ENCODE measurements at places on chromosomes 1 and 21. TPM values are rescaled to one million over a fixed set of nuclear protein-coding genes. Genes with fewer than 3 reads are reported as not detected.

DNA sequence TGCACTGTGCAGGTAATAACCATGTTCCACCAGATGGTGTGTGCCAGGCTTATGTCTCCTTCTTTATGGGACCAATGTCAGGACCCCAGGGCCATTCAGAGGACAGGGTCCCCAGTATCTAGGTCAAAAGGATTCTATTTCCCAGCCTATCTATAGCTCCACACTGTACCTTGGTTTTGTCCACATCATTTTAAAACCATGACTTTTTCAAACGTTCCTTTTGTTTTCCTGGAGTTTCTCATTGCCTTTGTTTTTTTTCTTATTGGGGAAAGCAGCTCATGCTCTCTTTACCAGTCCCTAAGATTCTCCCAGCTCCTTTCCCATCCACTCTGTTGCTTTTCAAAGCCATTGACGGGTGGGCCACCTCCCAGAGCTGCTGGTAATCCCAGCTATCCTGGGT lies 12.6 kb downstream of the PLCH2 start:
- DNase-seq: no peak

DNA sequence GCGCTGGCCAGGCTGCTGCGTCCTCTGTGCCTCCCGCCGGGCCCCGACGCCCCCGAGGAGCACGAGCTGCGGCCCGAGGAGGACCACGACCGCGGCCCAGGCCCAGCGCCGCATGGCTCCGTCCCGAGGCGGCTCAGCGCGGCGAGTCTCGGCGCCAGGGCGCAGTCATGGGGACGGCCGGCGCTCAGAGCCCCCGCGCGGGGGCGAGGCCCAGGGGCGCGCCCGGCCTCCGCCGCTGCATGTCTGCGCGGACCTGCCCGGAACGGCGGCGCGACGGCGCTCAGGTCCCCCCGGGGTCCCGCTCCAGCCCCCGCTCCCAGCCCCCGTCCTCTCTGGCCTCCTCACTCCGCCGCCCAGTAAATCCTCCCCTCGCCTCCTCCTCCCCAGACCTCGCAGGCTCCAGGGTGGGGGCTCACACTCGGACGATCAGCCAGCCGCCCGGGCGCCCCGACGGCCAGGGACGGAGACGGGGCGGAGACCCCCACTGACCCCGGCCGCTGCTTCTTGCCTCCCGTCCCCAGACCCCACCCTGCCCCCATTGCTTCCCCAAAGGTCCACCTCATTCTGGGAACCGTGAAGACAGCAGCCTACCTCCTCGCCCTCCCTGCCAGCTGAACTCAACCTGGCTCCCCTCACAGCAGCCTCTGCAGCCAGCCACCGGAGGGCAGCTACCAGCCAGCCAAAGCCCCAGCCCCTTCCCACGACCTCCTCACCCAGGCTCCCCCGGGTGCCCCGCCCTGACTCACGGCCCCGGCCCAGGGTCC lies at the start of gene C1QTNF12:
Gene C1QTNF12 (minus strand): TSS at position 146 of the 764 bp plus-strand sequence. CDS start 32 bp downstream, at position 114.
- no peak for DNase-seq

GRCh38 chr1:230825761-230826160 lies 42.6 kb downstream of the C1orf198 start:
- DNase-seq: no peak

DNA sequence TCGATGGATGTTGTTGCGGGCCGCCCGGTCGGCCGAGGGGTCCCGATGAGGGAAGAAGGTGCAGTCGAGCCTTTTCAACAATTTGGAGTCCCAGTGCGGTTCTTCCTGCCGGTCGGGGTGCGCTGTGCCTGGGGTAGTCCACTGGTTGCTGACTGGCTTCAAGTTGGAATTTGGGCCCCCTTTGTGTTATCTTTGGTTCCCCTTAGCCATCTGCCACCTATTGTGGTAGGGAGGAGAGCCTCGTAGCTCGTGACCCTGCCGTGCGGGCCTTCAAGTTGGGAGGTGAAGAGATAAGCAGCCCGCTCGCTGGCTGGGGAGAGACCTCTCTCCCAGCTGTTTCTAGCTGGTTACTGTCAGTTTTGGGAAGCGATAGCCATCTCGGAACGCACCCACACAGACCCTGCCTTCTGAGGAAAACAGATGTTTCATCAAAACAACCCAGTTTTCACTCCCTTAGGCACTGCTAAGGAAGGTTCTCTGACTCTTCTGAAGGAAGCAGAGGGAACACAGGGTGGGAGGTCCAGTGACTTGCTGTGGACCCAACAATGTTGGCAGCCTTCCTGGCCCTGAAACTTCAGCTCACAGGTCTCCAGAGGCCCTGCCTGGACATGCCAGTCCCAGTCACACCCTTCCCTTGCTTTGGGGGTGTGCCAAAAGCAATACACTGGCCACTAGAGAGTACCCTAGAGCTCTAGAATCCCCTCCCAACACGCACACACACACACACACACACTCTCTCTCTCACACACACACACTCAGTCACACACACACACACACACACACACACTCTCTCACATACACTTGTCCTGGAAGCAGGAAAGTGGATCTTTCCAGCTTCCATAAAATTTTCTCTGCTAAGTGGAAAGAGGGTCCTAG lies 1.0 kb downstream of the BTG2 start:
- DNase-seq: peak; percentile 67

SPATC1L gene
- 21.6 TPM for total RNA-seq

DNA sequence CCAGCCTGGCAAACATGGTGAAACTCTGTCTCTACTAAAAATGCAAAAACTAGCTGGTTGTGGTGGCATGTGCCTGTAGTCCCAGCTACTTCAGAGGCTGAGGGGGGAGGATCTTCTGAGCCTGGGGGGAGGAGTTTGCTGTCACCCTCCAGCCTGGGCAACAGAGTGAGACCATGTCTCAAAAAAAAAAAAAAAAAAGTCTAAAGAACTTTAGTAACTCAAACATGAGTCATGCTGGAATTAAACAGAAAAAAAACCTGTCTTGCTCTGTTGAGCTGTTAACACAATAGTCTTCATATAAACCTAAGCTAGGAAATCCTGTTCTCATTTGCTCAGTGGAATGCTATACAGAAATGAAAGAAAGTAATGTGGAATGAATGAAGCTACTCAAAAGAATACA lies 16.7 kb upstream of the DISP1 start:
- peak; percentile 81 for DNase-seq

EXO1 gene
- total RNA-seq: 25.0 TPM

DNA sequence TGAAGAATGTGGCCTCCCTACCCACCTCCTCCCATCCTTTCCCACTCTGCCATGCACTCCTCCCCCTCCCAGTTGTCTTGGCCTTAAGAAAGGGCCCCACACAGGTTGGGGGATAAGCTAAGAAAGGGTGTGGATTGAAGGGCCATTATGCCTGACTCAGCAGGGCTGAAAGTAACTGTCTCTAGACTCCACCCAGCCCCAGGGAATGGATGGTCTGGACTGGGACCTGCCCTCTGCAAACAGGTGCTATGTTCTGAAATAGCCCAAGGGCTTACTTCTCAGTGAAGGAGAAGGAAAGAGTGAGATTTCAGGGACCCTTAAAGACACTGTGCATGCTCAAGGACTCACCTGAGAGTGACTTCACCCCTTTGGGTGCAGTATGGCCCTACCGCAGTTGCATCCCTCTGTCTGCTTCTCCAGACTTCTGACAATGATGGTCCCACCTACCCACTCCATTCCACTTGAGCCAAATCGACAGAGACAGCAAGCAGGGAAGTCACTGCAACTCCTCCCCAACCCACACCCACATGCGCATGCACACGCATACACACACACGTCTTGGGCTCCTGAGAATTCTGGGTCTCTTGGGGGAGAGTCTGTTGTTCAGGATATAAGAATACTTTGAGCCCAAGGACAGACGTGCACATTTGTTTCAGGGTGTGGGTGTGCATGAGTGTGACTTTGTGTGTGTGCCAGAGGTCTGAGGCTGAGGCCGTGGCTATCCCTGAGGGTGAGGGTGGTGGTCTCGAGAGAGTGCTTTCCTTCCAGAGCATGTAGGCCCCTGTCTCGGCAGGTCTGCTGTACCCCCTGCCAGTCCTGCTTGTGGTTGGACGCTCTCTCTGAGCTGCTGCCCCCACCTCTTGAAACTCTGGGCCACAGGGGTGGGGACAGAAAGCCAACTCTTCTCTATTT lies 231.9 kb downstream of the PTPRU start:
- no peak for DNase-seq

DNA sequence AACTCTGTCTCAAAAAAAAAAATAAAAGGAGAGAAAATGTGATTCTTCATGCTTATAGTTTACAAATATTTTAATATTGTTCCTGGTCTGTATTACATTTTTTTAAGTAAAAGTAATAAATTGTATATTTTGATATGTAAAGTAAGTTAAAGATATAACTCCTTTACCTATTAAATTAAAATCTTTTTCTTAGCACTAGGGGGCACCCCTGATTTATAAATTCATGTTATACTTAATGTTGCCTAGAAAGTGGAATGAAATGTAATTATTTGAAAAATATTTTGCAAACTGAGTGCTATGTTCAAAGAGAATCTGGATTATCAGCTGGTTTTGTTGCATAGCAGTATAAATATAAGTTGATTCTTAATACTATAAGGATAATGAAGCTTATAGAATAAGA lies 49.2 kb downstream of the RALGPS2 start:
- DNase-seq: peak; percentile 52

CA6 gene
- not detected for total RNA-seq

DNA sequence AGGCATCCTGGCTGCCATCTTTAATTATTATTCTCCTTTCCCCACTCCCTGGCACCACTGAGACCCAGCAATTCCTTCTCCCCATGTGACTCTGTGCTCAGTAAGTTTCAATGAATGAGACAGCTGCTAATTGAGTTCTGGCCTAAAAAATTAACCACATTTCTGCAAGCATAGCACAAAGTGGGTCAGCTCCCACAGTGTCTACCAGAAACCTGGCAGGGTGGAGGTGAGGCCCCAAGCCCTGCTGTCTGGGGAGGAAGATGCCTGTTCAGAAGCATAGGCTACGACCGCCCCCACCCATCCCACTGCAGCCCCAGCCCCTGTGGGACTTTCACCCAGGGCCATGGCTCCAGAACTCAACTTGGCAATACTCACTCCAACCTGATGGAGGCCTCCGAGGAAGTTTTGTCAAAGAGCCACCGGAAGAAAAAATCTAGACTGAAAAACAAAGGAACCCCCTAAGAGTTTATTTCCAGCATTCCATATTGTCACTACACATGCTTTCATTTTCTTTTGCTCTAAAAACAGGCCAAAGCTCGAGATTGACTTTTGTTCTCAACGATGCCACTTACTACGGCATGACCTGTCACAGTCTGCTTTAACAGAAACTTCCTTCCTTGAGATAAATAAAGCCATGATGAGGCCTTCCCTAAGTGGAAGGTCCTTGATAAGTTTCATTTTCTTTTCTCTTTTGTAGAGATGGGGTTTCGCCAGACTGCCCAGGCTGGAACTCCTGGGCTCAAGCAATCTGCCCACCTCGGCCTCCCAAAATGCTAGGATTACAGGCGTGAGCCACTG lies 26.5 kb downstream of the TMEM63A start:
- DNase-seq: no peak

- peak; percentile 86 for DNase-seq
Observed at GRCh38 chr1:7454895-7455784, 316.0 kb upstream of the VAMP3 start.

TFF2 gene
- 0.30 TPM for total RNA-seq

DNA sequence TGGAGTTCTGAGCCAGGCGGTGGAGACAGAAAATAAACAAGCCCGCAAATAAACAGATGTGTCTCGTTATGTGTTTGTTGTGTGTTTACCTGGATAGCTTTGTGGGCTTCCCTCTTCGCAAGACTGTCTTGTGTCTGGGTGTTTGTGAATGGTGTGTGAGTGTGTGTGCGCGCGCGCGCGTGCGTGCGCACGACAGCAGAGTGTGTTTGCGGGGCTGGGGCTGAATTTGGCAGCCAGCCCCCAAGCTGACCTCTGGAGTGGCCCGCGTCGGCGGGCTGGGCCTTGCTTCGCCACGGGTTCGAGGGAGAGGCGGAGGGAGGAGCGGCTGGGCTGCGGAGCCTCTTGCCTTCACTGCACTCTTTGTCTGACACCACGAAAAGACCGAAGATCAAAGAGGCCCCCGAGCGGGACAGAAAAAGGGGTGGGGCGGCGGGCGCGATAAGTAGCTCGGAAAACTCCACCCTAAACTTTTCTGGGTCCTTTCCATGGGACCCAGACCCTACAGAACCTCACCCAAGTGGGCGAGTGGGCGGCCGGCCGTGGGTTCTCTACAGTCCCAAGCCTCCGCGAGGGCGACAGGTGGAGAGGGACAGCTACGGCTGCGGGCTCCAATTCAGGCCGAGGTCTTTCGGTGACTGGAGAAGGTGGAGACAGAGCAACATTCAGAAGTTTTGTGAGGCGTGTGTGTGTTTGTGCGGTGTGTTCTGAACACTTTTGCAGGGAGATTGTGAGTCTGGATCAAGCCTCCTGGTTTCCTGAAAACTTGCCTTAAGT lies 14.5 kb downstream of the PAX7 start:
- DNase-seq: no peak

DNA sequence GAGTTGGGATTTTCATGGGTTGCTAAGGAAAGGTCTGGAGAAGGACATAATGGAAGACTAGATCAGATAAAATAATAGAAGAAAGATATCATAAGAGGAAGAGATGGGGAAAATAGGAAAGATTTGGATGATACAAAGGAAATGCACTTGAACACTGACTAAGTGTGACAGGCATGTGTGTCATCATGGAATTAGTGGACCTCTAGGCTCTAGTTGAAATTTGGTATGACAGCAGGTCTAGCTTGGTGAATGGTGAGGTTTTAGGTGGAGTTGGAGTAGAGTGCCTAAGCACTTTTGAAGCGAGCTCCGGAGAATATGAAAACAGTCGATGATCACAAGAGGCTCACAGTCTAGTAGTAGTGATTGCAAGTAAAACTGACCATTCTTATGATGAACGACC lies 73.0 kb upstream of the PTGS2 start:
- peak; percentile 49 for DNase-seq

DNA sequence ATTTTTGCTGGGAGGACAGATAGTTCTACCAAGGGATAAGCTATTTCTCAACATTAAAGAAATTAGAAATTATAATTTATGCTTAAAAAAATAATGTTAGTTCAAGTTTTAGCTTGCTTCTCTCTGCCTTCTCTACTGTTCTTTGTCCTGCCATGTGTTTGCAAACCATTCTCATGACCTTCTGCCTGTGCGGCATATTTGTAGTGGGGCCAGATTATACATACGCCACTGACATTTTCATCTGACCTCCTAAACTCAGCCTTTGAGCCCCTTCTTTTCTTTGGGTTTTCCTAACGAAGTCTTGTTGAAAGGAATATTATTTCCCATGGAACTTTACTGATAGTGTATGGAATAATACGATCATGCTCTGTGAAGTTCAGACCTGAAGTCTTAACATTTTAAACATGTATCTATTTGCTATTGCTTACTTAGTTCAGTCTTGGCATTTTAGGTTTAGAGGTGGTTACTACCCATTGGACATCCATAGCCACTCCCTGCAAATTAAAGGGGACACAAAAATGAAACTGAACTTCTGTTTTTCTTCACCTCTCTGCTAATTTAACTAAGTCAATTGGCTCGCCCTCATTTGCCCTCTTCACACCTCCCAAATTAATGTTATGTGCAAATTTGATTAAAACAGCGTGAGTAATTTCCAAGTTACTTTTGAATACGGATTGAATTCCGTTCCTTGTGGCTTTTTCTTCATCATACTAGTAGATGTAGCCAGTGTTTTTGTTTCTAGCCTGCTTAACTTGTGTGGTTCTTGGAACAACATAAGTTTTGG lies 15.6 kb downstream of the LRRC8D start:
- no peak for DNase-seq

- DNase-seq: peak; percentile 7
Observed at GRCh38 chr1:162328512-162328911, 48.1 kb downstream of the SPATA46 start.

- peak; percentile 75 for DNase-seq
Observed at GRCh38 chr21:27275294-27275927, 308.5 kb upstream of the ADAMTS5 start.

- peak; percentile 95 for DNase-seq
Observed at GRCh38 chr1:183942933-183943693, 94.4 kb downstream of the COLGALT2 start.

- no peak for DNase-seq
Observed at GRCh38 chr1:74673351-74674111, at the start of gene ERICH3. Gene ERICH3, minus strand, starts transcription at chr1:74673792. Its CDS starts 273 bp downstream, at chr1:74673519.

HMGCS2 gene
- total RNA-seq: not detected
